ENCODE measurements at places on chromosomes 5 and 9.

DNA sequence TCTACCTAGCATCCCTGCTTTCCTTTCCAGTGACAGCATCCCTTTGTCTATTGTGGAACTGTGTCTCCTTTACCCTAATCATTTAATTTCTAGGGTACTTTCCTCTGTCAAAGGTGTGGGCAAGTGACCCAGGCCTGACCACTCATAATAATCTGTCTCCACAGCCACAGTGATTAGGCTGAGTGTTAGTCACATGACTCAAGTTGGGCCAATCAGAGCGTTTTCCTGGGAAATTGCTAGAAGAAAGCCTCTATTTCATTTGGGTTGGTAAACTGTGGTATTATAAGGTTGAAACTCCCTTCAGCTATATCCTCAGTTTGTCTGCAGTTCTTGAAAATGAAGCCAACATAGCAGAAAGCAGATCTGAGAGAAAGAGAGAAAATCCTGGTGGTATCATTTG lies 14.2 kb upstream of the AP3B1 start:
- DNase-seq = no peak

GRCh38 chr5:93358176-93358575 lies 222.8 kb downstream of the NR2F1-AS1 start:
- no peak for DNase-seq

DNA sequence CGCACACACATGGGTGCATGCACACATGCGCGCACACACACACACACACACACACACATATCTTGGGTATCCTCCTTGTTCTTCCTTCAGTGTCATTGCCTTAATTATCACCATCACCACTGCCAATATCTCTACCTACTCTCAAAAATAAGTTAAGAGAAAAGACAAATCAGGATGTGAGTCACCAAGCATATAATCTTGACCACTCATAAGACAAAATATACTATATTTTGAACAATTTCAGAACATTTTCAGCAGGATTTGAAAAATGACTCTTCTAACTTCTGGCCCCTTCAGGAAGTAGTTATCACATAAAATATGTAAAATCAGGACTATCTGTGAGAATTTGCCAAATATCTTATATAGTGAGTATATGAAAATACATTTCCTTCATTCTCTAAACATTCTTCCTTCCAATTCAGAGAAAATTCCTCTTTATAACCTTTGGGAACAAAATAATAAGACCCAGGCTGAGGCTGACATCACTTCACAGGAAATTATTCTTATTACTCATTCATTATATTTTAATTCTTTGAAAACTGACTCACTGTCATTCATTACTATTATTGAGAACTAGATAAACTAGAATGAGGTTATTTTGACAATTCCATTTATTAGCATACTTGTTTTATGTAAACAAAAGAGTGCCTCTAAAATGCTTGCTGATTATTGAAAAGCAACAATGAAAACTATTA lies 772.0 kb upstream of the ACO1 start:
- no peak for DNase-seq

- DNase-seq = no peak
Observed at GRCh38 chr5:99460701-99461100, 531.9 kb upstream of the CHD1 start.

GRCh38 chr9:79357194-79357593 lies 214.6 kb upstream of the TLE4 start:
- no peak for DNase-seq

- DNase-seq = no peak
Observed at GRCh38 chr5:36145311-36145710, 6.4 kb downstream of the LMBRD2 start.

DNA sequence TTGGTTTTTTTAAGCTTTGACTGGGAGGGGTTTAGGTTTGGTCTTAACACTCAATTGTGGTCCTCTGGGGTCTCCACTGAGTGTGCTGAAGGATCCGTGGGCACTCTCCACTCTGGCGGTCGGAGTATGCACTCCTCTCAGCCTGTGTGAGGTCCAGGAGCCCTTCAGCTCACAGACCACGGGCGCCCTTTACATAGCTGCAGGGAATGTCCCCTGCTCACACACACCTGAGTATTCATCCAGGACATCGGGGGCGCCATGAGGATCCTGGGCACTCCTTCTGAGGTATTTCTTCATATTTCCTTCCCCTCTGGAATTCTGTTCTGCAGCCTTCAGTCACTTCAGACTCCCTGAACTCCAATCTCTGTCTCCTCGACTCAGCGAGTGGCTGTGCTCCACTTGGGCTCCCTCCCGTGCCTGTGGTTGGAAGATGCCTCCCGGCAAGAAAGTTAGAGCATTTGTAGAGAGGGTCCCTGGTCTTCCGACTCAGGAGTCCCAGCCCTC lies 12.5 kb downstream of the TRIP13 start:
- DNase-seq = no peak

GRCh38 chr5:96316487-96316886 lies 116.6 kb downstream of the PCSK1 start:
- DNase-seq = no peak

DNA sequence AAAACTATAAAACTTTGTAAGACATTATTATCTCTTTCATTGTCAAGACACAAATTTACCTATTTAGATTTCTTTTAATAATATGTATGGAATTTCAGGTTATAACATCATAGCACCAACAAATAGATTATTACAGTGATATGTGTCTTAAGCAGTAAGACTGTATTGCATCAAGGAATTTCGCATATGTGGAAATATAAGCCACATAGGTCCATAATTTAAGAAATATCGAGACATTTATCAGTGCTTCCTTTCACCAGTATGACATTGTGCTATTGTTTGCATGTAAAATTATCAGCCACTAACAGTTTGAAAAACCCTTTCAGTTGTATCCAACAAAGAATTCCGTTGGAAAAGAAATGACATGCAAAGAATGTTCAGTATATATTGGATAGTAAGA lies 186.7 kb upstream of the RASA1 start:
- DNase-seq = no peak

DNA sequence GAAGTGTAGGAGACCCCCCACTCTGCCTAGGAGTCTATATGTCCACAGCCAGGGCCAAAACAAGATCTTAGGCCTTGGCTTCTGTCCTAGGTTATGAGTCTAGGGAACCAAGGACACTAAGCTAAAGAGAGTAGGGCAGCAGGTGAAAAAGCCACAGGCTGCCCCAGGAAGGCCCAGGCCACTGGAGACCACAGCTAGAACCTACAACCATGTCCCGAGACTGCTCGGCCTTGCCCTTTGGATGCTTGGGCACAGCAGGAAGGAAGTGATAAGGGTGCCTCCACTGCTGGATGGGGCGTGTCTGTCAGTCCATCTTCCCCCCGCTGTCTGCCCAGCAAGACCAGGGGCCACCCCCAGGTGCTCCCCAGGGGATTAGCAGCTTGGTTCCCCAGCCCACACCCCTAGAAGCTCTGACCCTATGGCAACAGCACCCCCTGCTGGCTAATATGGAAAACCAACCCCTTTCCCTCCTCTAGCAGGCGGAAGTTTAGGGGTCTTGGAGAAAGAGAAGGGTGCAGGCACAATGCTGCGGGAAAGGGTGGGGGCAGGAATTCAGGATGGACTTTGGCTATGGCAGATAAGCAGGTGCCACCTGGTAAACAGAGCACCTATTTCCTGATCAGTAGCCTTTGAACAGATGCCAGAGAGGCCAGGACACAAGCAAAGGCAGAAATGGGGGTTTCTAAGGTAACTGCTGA lies 10.5 kb upstream of the IRF1 start:
- DNase-seq = peak; percentile 82

DNA sequence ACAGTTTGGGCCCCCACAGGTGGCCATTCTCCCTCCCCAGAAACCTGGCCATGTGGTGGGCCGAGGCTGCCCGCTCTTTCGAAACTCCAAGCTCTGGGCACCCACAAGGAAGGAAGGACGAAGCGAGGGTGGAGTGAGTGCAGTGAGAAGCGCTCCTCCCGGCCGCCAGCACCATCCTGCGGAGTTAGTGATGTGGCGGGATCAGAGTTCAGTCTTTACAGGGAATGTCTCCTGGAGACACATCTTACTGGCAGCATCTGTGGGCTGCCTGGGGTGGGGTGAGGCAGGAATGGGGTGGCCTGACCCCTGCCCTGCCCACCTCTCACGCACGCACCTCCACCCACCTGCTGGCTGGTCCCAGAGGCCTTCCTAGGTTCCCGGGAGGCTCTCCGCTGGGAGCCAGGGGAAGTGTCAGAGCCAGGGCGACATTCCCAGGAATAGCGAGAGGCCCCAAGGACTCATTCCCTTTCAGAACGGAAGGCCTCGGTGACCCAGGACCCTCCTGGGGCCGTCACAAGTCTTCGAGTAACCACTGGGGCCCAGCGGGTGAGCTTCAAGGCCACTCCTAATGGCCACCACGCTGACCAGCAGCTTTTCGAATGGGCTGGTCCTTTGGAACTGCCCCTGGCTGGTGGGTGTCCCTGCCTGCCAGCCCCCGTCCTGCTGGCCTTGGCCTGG lies 5.5 kb upstream of the RNU6ATAC start:
- DNase-seq = no peak

DNA sequence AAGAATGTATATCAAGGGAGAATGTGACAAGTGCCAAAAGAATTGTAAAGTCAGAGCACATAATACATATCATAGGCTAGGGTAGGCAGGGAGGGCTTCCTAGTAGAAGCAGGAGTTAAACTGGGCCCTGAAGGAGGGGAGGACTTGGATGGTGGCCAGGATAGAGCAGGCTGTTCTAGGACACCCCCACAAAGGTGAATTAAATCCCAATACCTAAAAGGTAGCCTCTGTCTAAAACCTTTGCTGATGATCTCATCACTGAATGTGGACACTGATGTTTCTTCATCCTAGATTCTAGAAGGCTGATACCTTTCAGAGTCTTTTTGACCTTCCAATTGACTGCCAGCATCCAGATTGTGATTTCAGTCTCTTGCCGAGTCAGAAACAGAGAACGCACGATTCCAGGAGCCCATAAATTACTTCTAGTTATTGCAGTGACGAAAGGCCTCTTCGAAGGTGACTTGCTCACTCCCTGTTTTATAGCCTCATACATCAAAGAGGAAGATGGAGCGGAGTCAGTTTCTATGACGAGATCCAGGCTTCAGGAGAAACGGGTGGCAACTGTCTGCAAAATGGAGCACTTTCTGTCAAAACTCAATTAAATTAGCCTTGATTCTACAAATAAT lies 43.2 kb downstream of the KIF4B start:
- no peak for DNase-seq

DNA sequence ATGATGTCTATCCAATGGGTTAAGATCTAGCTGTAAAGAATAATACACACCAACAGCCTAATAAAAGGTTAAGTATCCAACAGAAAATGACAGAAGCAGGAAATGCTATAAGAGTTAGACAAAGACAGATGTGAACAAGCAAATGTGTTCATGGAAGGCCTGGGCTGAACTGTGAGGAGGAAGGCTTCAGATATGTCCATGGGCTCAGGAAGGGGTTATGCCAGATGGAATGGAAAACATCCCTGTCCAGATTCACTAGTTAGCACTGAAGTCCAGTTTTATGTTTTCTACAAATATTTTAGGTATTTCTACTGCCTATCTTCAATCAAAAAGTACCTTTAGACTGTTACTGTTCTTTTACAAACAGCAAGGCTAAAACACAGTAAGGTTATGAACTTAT lies 27.1 kb downstream of the ERAP1 start:
- no peak for DNase-seq

- peak; percentile 46 for DNase-seq
Observed at GRCh38 chr5:90434116-90434714, 24.7 kb upstream of the CETN3 start.

DNA sequence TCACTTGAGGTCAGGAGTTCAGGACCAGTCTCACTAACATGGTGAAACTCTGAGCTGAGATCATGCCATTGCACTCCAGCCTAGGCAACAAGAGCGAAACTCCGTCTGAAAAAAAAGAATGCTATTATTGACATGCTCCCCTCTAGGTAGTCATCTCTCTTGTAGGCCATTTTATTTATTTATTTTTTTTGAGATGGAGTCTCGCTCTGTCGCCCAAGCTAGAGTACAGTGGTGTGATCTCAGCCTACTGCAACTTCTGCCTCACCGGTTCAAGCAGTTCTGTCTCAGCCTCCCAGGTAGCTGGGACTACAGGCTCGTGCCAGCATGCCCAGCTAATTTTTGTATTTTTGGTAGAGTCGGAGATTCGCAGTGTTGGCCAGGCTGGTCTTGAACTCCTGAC lies 20.6 kb upstream of the NIM1K start:
- DNase-seq = no peak

DNA sequence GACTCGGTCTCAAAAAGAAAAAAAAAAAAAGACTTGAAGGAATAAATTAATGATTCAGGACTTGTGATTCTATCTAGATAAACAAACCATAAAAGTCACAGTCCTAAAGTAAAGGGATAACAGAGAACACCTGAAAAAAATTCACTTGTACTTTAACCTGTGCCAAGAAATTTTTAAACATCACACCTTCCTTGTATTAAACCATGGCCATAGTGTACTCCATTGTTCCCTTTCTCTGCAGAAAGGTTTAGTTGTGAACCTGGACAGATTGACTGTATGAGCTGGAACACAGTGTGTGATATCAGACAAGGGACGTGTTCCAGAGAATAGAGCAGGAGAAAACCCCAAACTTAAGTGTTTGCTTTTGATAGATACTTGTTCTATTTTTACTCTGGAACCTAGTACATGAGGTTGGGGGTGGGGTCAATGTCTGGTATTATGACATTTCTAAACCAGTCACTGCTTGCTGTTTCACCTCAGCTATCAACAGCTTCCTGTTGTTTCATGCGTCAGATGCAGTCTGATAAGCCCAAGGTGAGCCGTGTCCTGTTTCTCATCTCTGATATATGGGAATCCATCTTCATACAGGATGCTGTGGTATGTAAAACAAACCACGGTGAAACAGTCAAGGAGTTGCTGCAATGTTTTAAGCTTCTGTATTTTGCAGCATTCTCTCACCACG lies 62.5 kb upstream of the ITGA1 start:
- peak; percentile 83 for DNase-seq

DNA sequence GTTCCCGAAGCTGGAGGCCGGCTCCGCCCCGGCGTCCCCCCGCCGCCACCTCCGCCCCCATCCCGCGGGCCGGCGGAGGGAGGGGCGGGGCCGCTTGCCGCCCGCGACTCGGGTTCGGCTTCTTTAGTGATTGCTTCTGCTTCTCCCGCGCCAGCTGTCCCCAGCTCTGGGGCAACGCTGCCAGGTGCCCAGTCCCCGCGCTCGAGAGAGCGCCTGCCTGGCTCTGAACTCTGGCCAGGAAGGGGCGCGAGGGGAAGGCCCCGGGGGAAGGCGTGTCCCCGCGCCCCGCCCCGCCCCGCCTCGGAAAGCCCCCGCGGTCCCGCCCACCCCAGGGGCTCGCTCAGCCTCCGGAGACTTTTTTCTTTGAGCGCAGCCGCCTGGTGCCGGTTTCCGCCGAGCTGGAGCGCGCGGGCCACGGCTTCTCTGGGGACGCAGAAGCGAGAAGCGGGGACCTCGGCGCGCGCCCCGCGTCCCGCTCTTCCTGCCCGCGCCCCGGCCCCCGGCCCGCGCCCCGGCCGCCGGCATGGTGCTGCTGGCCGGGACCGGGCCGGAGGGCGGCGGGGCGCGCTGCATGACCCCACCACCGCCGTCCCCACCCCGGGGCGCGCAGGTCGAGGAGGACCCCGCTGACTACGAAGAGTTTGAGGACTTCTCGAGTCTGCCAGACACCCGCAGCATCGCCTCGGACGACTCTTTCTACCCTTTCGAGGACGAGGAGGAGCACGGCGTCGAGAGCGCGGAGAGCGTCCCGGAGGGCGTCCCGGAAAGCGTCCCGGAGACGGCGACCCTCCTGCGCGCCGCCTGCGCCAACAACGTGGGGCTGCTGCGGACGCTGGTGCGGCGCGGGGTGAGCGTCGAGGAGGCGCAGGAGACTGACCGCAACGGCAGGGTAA lies at the start of gene ANKRD33B:
Gene ANKRD33B, plus strand, starts transcription at position 126 of the 893 bp plus-strand sequence. Its CDS starts 398 bp downstream, at position 524.
- DNase-seq = peak; percentile 84

Measured in CD4-positive, alpha-beta T cell treated with Interleukin-12 subunit alpha and Interleukin-12 subunit beta, for 1 hour (primary cell).